ENCODE measurements at places on chromosomes 5 and 9.

DNA sequence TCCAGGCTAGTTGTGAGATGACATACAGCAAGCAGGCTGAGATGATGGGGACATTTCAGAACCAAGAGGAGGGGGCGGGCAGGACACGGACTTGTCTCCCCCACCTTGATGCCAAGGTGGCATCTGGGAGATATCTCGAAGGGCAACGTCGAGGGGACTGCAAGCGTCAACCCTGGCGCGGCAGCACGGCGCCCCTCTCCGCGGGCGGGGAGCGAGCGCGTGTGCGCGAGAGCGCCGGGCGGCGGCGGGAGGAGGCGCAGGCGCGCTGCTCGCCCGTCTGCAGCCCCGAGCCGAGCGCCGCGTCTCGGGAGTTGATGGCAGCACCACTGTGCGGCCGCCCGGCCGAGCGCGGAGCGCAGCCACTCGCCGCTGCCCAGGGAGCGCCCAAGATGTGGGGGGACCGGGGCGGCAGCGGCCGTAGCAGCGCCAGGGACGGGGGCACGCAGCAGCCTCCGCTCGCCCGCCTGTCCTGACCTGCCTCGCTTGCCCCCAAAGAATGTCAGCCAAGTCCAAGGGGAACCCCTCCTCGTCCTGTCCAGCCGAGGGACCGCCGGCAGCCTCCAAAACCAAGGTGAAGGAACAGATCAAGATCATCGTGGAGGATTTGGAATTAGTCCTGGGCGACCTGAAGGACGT lies at the start of gene PRR16:
PRR16 (plus strand) TSS at position 310 of the 636 bp plus-strand sequence.
- DNase-seq: no peak

GRCh38 chr5:65086234-65086890 lies 317.6 kb downstream of the CWC27 start:
- DNase-seq: no peak

DNA sequence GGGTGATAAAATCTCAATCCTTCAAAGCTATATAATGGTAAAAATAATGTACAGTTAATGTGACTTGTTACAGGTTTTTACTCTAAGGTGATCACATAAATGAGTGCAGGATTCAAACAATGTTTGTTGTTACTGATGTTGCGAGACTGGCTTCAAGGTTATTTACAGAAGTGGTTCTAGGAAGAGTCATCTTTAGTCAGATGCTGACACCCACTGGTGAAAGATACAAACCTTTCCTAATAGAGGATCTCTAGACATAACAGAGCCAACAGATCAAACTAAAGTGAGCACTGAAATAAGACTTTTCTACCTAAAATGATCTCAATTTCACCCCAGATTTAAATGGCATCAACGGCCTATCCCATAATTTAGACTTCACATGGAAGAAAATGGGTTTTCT lies 20.2 kb downstream of the ARSB start:
- DNase-seq: peak; percentile 78

GRCh38 chr9:106590759-106591505 lies 272.0 kb upstream of the ZNF462 start:
- DNase-seq: no peak

GRCh38 chr5:138110266-138110963 lies 26.6 kb downstream of the WNT8A start:
- DNase-seq: no peak

GRCh38 chr5:485946-486491 lies 38.2 kb downstream of the SLC9A3 start:
- no peak for DNase-seq

GRCh38 chr5:149481485-149481884 lies 69.8 kb downstream of the CSNK1A1 start:
- DNase-seq: no peak

DNA sequence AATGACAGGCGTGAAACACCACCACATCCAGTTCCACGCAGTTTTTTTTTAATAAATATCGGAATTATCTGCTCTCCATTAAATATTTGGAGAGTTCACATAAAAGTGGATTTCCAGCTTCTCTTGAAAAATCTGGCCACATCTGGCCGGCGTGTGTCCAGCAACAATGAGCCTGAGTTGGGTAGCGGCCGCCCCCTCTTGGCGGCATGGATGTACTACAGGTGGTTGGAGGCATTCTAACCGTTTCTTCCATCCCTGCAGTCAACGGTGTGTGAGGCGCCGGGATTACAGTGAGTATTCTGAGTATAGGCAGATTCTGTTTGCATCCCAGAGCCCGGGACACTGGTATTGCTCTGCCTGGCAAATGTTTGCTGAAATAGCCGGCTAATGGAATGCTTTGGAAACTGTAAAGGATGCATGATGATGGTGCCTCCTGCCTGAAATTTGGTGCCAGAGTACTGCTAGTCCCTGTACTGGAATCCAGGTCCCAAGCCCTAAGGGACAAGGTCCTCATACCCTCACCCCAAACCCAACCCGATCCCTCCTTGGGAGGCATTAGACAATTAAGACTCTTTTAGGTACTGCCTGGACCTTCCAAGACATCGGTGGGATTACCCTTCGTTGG lies 13.6 kb upstream of the GM2A start:
- DNase-seq: peak; percentile 34

DNA sequence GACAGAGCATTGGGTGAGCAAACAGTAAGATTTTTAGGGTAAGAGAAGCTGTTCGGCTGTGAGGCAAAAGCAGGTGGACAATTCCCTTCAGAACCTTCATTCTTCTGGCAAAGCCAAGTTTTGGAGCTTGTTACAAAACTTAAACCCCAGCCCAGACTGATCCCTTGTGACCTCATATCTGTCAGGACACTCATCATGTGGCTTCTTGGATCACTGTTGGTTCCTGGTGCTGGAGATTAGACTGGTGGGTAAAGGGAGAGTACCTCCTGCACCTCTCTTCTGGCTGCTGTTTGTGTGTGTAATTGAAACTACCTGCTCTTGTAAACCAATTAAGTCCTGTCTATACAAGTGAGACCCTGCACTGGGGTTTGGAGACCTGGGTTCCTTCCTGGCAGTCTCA lies 21.0 kb downstream of the LARP1 start:
- DNase-seq: no peak

- no peak for DNase-seq
Observed at GRCh38 chr5:96969366-96969765, 33.5 kb downstream of the LNPEP start.

DNA sequence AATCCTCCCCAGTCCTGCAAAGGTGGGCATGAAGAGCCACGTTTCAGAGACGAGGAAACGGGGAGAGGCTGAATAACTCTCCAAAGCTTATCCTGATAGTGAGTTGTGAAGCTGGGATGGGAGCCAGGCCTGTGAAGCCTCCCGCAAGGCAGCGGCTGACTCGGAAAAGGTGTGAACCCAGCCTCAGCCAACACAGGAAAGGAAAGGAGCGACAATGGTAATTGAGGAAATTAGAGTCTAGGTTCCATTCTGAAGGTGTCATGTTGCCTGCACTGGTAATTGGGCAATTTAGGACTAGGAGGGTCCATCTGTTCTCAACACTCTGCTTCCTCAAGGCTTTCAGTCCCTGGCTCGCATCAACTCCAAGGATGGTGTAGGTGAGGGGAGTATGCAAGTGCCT lies 83.4 kb downstream of the LIFR start:
- DNase-seq: no peak

- no peak for DNase-seq
Observed at GRCh38 chr5:171614511-171614910, 171.1 kb upstream of the SMIM23 start.

- no peak for DNase-seq
Observed at GRCh38 chr9:113516840-113517577, 53.5 kb downstream of the RGS3 start.

- DNase-seq: no peak
Observed at GRCh38 chr5:90810211-90810610, 251.6 kb downstream of the ADGRV1 start.

DNA sequence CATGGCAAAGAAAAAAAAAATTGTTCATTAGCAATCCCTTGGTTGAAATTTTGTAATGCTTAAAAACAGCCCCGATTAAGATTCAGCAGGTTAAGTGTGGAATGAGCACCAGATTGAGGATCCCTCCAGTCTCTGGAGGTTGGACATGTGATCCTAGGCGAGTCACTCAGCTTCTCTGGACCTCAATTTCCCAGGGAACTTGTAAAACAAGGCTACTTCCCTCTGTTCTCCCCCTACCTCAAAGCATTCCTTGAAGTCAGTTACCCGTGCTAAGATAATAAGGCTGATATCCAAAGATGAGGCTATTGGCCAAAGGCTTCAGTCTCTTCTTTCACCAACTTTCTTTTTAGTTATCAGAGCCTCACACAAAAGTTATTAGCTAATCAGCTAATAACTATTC lies 2.9 kb downstream of the KLHL3 start:
- DNase-seq: no peak

GRCh38 chr9:135087899-135088347 lies 455 bp downstream of the OLFM1 start:
- DNase-seq: no peak

GRCh38 chr5:71481441-71481840 lies 26.0 kb downstream of the BDP1 start:
- DNase-seq: no peak

- no peak for DNase-seq
Observed at GRCh38 chr9:87434366-87434765, 63.3 kb upstream of the DAPK1 start.

DNA sequence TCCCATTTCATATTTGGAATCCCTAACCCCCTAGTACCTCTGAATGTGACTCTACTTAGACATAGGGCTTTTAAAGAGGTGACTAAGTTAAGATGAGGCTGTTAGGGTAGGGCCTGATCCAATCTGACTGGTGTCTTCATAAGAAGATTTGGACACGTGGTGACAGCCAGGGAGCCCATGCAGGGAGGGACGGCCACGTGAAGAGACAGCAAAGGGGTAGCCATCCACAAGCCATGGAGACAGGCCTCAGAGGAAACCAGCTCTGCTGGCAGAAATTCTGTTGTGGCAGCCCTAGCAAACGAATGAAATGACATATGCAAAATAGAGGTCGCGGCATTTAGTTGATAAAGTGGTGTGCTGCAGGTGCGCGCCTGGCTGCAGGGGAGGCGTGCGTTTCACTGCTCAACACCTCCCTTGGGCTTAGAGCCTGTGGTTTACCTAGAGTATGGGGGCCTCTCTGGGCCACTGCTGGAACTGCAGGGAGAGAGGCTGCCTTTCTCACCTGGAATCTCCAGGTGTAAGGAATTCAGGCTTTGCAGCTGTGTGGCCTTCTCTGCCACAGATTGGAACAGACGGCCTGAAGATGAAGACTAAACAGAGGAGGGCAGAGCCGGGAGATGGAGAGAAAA lies 7.1 kb upstream of the AFAP1L1 start:
- DNase-seq: no peak

DNA sequence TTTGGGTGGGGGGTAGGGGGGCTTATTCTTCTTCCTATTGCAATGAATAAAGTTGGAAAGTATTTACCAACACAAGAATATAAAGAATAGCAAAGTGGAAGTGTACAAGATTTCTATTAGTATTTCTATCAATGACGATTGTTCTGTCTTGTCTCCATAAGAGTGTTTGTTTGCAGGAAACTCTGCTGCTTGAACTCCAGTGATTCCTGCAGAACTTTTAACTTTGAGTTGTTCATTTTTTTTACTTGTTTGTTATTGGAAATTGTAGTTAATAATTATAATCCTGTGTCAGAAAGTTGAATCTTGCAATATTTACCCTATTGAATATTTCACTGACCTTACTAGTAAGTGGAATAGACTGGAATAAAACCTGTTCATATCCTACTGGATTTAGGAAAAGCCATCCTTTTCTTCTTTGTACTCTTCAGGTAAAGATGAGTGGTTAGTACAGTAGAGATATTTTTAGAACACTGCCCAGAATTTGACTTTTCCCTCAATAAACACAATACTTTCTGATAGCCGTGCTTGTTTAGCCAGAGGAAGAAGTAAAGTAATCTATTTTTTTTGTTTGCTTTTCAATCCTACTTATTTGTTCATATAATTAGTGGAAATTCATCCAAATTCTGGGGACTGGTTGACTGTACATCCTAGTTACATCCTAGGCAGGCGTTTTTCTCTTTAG lies 340.4 kb downstream of the TENT4A start:
- no peak for DNase-seq

DNA sequence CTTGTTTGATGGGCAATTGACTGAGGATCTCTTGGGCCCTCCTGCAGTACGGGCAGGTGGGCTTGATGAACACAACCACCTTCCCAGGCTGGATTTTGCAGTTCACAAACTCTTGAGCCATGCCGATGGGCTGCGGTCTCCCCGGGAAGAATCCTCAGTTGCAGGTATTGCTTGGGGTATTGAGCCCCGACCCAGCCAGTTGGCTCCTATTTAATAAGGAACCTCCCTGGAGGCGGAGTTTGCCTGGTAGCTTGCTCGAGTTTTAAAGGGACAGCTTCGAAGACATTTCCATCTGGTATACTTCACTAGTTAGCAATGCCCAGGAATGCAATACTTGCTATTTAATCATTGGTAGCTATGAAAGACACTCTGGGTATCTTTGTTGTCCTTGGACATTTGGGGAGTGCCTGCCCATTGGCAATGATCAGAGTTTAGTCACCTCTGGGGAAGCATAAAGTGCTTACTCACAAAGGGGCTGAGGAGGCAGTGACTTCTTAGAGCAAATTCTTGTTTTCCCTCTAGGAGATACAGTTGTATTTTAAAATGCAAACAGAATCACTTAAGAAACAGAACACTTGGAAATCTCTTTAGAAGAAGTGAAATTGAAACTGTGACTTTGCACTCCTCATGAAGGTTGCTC lies at the start of gene GLRX:
GLRX (minus strand) TSS at position 185 of the 640 bp plus-strand sequence; CDS start at position 121, 64 bp downstream.
- DNase-seq: peak; percentile 66

- DNase-seq: no peak
Observed at GRCh38 chr9:3043369-3043768, 199.5 kb upstream of the PUM3 start.

GRCh38 chr9:32644698-32645097 lies 9.2 kb upstream of the TAF1L start:
- DNase-seq: peak; percentile 98

- DNase-seq: no peak
Observed at GRCh38 chr9:93346231-93347112, 105.0 kb upstream of the FAM120A start.

- no peak for DNase-seq
Observed at GRCh38 chr5:151234476-151235238, 10.8 kb upstream of the CCDC69 start.

GRCh38 chr5:141121563-141121962 lies at the start of gene PCDHB4:
PCDHB4 (plus strand) TSS chr5:141121818; CDS start chr5:141121999, 181 bp downstream.
- no peak for DNase-seq

DNA sequence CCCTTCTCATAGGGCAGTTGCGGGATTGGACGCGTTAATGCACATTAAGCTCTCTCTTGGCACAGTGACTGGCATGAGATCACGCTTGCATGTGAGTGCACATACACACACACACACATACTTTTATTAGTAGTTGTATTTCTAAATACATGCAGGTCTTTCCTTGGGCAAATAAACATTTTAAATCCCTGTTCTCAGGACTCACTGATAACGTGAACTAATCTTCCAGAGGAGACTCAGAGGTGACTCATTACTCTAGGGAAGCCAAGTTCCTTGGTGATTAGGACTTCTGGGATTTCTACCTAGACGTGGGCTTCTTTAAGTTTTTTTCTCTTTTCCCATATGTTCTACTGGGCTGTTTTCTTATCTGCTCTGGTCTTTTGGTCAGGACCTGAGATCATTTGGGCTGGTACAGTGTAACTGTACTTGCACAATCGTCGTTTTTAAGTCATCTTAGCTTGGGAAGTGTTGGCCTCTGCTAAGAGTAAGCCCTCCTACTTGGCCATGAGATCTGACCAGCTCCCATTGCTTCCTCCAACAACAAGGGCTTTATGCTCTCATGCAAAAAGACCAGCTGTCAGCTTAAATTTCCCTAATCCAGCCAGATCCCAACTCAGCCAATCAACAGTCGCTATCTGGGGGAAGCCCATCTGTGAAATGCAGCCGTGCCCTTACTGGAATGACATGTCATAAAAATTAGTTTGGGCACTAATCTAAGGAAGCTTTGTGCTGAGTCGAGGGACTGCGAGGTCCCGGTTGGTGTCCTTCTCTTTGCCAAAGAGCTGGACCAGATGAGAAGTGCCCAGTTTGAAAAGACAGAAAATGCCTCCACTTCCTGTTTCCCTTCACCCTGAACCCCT lies 176.4 kb upstream of the ANKRD55 start:
- peak; percentile 20 for DNase-seq

Data from astrocyte of the cerebellum (primary cell).